ENCODE measurements at places on chromosomes 4 and X.

GRCh38 chr4:119152741-119153140 lies 17.1 kb downstream of the MYOZ2 start:
- no peak for DNase-seq

DNA sequence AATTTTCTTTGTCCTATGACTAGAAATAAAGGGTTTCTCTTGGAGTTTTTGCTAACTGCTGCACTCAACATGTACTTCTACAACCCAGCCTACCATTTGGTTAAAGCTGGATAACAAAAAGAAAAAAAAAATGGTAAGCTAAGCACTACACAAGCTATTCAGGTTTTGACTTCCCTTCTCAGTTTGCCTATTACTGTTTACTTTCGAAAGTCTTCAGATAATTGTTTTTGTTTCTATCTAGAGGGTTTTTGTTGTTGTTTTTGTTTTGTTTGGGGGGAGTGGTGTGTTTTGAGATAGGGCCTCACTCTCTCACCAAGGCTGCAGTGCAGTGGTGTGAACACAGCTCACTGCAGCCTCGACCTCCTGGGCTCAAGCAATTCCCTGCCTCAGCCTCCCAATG lies 46.6 kb downstream of the CLOCK start:
- DNase-seq = no peak

DNA sequence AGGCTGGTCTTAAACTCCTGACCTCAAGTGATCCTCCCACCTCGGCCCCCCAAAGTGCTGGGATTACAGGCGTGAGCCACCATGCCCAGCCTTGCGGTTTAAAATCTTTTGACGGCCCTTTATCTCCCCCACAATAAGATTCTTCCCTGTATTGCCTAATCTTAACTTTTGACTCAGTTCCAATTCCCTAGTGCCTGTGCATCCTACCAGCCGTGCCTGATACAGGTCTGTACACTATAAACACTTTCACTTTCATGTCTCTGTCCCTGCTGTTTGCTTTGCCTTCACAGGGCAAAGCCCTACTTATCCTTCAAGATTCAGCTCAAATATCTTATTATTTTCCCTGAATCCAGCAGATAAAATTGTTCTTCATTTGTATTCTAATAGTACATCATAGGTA lies 74.6 kb downstream of the WDR44 start:
- DNase-seq = no peak

DNA sequence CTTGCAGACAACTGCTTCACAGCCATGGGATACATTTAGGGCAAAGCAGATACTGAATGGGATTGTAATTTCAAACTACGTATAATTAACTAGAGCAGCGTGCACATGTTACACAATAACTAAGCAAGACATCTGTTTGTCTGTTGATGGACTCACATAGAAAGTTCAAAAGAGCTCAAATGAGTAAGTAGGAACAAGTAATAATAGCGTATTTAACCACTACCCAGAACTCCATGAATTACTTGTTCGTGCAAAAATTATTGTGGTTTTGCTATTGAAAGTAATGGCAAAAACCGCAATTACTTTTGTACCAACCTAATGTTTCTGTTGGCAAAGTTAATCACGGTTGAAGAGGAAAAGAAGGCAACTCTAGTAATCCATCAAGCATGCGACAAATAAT lies 825.4 kb downstream of the PCDH18 start:
- DNase-seq = no peak

- DNase-seq = no peak
Measured at GRCh38 chr4:5110901-5111300, 59.6 kb downstream of the STK32B start.

- no peak for DNase-seq
Measured at GRCh38 chr4:20203508-20203907, 48.2 kb upstream of the SLIT2 start.

- DNase-seq = no peak
Measured at GRCh38 chr4:33543941-33544450, 2700.3 kb downstream of the ARAP2 start.

- DNase-seq = no peak
Measured at GRCh38 chr4:39469429-39470077, 10.7 kb downstream of the LIAS start.

DNA sequence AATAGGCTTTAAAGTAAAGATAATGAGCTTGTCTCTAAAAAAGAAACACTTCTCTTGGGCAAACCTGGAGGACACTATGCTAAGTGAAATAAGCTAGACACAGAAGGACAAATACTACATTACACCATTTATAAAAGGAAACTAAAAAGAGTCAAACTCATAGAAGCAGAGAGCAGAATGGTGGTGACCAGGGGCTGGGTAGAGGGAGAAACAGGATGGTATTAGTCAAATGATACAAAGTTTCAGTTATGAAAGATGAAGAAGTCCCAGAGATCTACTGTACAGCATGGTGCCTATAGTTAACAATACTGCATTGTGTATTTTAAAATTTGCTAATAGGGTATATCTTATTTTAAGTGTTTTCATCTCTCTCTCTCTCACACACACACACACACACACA lies 28.5 kb downstream of the ACSL4 start:
- DNase-seq = no peak

DNA sequence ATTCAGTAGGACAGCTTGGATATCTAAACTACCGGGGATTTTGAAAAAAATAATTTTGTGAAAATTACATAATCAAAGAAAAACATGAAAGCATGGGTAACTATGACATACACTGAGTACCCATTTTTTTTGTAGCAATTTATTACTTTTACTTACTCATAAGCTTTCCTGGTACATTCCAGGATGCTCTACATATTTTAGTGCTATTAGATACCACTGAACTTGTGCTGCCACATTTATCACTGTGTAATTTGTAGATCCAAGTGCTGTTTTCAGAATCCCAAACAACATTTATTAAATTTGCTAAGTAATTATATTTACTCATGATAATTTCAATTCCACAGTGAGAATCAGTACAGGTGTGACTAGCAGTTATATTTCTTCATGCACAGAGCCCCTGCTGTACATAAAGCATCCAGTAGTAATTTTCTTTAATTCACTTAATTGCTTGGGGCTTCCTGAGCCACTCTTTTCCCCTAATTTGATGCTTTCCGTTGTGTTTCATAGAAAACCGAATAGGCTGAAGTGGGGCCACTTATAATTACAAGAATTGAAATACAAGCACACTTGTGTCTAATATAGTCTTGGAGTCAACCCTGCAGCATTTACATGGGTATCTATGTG lies 2254.4 kb downstream of the ARAP2 start:
- no peak for DNase-seq

- no peak for DNase-seq
Measured at GRCh38 chr4:184662236-184662635, 12.7 kb downstream of the PRIMPOL start.

DNA sequence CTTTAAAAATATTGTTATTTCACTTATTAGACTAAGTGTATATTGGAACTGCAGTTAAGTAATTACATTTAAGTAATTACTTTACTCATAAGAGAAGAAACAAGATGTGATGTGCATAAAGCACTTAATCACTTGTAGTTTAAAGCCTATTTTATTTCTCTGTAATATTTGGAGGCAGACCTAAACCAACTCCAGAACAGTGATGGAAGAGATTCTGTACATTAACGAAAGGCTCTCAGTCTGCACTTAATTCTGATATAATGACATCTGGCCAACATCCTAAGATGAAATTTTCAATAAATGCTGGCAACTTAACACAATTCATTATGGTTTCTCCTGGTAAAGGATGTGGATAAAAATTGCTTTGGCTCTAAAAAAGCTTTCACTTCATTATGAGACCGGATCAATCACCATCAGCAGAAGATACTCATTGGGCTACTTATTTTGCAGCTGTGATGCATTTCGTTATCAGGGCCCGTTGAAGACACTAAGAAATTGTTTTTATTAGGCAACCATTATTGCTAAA lies 342.6 kb downstream of the C4orf33 start:
- no peak for DNase-seq

- DNase-seq = no peak
Measured at GRCh38 chrX:48945517-48946348, 11.7 kb downstream of the OTUD5 start.
